ENCODE measurements at places on chromosomes 12 and 14.

DNA sequence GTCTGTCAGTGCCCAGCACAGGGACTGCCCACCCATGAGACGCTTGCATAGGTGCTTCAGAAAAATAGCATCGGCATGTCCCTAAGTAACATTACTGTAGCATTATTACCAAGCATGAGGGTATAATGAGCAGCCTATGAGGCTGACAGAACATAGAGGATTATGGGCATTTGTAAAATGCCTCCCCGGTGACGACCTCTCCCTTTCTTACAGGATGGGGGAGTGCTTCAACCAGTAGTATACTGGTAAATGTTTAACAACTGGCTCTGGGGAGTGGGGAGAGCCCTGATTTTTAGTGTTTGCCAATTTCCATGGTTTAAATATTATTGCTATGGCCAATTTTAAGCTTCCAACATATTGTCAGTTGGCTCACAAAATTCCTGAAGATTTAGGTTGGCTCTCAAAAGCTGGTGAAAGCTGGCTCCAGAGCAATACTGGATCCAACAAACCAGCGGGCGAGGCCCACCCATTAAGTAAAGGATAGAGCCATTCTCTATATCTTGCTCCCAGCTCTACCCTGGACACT is 104.5 kb downstream of the ETNK1 start:
- DNase-seq, result no peak

- peak; percentile 26 for DNase-seq
Measured at GRCh38 chr12:80509781-80510556, 65.9 kb downstream of the PTPRQ start.

DNA sequence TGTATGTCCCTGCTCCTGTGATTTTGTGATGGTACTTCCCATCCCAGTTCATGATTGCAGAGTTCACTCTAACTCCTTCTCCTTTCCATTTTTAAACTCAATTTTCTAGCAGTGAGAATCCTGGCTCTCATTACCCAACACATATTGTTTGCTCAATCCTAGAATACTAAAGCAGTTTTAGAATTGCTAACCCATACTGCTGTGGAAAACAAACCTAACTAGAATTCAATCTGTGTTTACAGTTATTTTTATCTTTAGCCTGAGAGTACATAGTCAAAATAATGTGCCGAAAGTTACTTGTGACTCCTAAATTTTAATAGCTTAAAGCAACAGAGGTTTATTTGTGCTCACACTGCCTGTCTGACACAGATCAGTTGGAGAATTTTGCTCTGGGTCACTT is 508.0 kb downstream of the AACS start:
- DNase-seq, result no peak

DNA sequence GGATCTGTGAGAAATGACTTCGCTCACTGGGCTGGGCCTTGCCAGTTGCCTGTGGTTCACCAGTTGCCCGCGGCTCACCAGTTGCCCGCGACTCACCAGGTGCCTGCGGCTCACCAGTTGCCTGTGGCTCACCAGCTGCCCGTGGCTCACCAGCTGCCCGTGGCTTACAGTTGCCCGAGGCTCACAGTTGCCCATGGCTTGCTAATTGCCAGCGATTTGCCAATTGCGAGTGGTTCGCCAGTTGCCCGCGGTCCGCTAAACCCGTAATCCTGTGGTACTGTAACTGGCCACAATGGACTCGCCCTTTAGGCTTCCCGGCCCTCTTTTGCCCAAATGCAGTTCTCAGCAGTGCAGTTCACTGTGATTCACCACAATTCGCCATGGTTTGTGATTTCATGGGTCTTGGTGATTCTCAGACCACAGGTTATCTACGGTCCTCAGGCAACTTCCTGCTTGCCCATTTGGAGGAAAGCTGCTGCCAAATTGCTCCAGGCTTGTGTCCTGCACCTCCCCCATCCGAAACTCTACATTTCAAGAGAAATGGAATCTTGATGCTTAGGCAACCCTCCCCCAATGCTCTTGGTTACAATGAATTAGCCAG is 15.0 kb upstream of the MEG3 start:
- DNase-seq, result no peak

GRCh38 chr14:72305561-72305960 is 373.3 kb downstream of the RGS6 start:
- no peak for DNase-seq

GRCh38 chr14:44170556-44170955 is 336.5 kb downstream of the FSCB start:
- DNase-seq, result no peak

All from NCI-H146 (cell line).